ENCODE measurements at places on chromosomes 2 and 18. TPM values are rescaled to one million over a fixed set of nuclear protein-coding genes. Genes with fewer than 3 reads are reported as not detected.

- no peaks in the 10 kb centered on the region for H3K27me3 ChIP-seq
- H3K36me3 ChIP-seq, result no peaks in the 10 kb centered on the region
Measured at GRCh38 chr2:39689272-39689841, 23.6 kb downstream of the TMEM178A start.

DNA sequence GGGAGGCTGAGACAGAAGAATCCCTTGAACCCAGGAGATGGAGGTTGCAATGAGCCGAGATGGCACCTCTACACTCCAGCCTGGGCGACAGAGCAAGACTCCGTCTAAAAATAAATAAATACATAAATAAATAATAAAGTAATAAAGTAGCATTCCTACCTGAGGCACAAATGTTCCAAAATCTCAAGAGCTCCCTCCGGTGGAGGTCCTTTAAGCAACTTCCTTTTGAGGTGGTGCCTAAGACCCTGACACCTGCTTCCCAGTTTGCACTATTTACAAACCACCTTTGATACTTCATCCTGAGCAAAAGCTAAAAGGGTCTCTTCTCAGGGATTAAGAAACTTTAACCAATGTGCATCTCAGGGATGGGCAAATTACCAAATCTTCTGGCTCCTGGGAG, 505.1 kb downstream of the CNTNAP5 start:
- DNase-seq, result no peak
- no peak overlapping the region for H3K4me3 ChIP-seq
- H3K27me3 ChIP-seq, result no peaks in the 10 kb centered on the region

DNA sequence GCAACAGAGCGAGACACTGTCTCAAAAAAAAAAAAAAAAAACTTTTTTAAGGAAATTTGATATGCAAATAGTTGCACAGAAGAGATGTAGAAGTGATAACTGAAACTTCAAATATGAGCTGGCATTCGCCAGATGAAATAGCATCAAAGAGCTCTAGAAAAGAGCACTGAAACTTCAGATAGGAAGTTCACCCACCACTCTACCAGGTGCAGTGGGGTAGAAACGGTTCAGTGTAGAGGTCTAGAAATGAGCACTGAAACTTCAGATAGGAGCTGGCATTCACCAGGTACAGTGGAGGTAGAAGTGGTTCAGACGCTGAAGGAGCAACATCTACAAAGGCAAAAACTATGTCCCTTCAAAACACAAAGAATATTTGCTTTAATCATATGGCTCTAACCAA, 9.0 kb upstream of the ONECUT2 start:
- no peak for DNase-seq
- no peak overlapping the region for H3K4me3 ChIP-seq
- no peaks in the 10 kb centered on the region for H3K4me1 ChIP-seq
- H3K36me3 ChIP-seq, result no peaks in the 10 kb centered on the region
- H3K27me3 ChIP-seq, result peaks cover 41% of the 10 kb centered on the region

DNA sequence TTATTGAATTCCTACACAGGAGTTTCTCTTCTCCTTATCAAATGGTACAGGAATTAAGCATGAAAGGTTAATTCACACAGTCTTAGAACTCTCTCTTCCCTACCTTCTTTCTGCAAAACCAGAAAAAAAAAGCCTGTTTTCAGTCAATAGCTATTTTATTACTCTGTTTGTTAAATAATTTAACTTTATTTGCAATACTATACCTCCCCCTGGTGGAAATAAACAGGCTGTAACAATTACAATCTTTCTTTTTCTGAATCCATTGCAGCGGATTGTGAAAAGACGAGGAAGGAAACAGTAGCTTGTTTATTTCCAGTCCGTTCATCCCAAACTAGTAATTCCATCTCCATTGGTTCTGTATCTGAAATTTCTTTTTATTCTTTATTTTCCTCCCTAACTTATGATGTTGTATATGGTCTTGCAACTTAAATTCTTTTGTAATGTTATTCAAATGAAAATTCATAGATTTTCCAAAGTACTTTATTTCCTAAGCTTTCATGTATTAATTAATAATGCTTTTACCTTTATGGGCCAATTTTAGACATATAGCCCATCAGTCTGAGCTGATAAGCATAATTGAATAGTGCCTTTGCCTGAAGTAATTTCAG, 165.2 kb downstream of the SH3BP4 start:
- no peak for DNase-seq
- H3K36me3 ChIP-seq, result no peaks in the 10 kb centered on the region
- H3K27ac ChIP-seq, result no peak overlapping the region
- H3K4me3 ChIP-seq, result no peak overlapping the region
- H3K27me3 ChIP-seq, result no peaks in the 10 kb centered on the region

DNA sequence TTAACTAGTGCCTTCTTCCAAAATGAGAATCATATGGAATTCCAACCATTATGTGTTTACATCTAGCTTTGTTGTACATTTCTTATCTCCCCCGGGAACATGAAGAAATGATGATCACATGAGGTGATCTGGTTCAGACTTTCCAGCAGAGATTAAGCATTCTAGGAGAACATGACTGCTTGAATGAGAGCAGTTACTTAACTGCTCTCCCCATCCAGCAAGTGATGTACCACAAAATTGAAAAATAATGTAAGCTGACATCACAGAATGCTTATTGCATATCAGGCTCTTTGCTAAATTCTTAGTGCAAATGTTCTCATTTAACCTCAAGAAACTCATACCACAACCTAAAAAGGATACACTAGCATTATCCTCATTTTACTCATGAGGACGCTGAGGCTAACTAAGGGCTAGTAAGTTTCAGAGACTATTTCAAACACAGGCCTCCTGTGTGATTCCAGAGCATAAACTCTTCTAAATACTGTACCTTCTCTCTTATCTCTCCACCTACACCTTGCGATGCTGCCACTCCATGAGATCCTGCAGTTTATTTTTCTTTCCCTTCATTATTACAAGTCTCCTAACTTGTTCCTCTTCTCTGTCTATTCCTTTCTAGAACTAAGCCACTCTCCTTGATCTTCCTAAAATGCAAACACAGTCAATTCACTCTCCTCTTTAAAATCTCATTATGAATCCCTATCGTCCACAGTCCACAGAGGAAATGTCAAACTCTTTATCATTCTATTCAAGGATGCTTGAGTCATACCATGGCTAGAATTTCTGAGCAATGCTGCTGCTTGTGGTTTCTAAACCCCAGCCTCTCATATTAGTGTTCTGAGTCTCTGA, 1224.8 kb upstream of the ZEB2 start:
- H3K27me3 ChIP-seq, result no peaks in the 10 kb centered on the region
- H3K36me3 ChIP-seq, result no peaks in the 10 kb centered on the region
- H3K4me1 ChIP-seq, result peaks cover 13% of the 10 kb centered on the region

CHRNG gene
- total RNA-seq, result not detected

TMEM182 gene
- 3.7 TPM for total RNA-seq

- no peaks in the 10 kb centered on the region for H3K27me3 ChIP-seq
- H3K27ac ChIP-seq, result no peak overlapping the region
- peaks cover 79% of the 10 kb centered on the region for H3K36me3 ChIP-seq
- no peak for DNase-seq
- peaks cover 23% of the 10 kb centered on the region for H3K4me1 ChIP-seq
Measured at GRCh38 chr2:109555346-109555900, 58.3 kb downstream of the SEPTIN10 start.

GRCh38 chr18:57088883-57089282, 58.0 kb upstream of the BOD1L2 start:
- no peak for DNase-seq
- no peak overlapping the region for H3K4me3 ChIP-seq
- H3K27ac ChIP-seq, result no peak overlapping the region
- no peaks in the 10 kb centered on the region for H3K4me1 ChIP-seq

SLC35F6 gene
- total RNA-seq, result 55.2 TPM

BBS5 gene
- 4.3 TPM for total RNA-seq

DNA sequence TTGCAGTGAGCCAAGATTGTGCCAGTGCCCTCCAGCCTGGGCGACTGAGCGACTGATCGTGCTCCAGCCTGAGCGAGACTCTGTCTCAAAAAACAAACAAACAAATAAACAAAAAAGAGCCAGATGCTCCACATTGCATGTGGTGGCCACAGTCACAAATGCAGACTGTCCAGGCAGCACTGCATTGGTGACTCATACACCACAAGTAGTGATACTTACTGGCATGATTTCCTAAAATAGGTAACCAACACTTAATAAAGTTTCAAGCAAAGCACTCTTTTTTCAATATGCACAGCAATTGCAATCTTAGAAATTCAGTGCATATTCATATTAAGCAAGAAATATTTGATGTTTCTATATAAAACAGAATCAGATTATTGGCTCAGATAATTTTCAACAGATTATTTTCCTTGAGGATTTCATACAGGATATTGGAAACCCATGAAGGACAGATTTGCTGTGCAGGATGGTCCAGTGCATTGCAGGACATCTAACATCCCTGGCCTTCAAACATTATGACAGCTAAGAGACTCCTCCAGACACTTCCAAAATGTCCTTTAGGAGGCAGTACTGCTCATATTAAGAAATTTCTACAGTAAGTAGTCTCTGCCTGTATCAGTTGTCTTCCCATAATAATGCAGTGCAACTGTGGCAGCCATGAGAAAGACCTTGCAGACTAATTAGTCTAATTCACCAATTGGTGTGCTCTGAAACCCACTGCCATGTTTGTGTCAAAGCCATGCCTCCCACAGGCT, 10.5 kb upstream of the SLC1A4 start:
- no peaks in the 10 kb centered on the region for H3K27me3 ChIP-seq
- no peak overlapping the region for H3K27ac ChIP-seq
- H3K4me3 ChIP-seq, result no peak overlapping the region
- H3K36me3 ChIP-seq, result no peaks in the 10 kb centered on the region
- H3K4me1 ChIP-seq, result peaks cover 48% of the 10 kb centered on the region

UCN gene
- 0.21 TPM for total RNA-seq

- no peak for DNase-seq
- no peaks in the 10 kb centered on the region for H3K27me3 ChIP-seq
- peaks cover 16% of the 10 kb centered on the region for H3K4me1 ChIP-seq
- H3K4me3 ChIP-seq, result no peak overlapping the region
- H3K27ac ChIP-seq, result no peak overlapping the region
Measured at GRCh38 chr2:54577944-54578647, 122.0 kb downstream of the SPTBN1 start.

- DNase-seq, result no peak
- no peaks in the 10 kb centered on the region for H3K27me3 ChIP-seq
- H3K36me3 ChIP-seq, result peaks cover 13% of the 10 kb centered on the region
- H3K4me1 ChIP-seq, result 0 out of 2 replicates have a peak, but pooled peaks cover 4% of the 10 kb centered on the region
Measured at GRCh38 chr18:22933966-22934423, 867 bp downstream of the RBBP8 start.

DNA sequence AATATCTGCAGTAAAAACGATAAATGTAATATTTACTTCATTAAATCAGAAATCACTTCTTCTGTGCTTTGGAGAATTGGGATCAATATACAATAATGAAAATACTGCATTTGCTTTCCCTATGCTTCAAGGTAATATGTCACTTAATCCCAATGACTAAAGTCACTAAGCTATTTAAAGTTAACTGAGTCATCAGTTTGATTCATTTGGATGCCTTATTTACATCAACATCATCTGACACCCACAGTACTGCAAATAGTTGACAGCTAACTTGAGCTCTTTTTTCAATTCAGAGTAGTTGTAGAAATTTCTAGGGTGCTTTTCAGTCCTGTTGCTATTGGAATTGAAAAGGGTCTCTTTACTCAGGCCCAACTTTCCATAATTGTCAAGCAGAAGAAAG, 776.9 kb upstream of the FSHR start:
- no peak overlapping the region for H3K27ac ChIP-seq
- H3K36me3 ChIP-seq, result no peaks in the 10 kb centered on the region
- H3K4me1 ChIP-seq, result no peaks in the 10 kb centered on the region
- no peak for DNase-seq
- no peaks in the 10 kb centered on the region for H3K27me3 ChIP-seq
- no peak overlapping the region for H3K4me3 ChIP-seq

DNA sequence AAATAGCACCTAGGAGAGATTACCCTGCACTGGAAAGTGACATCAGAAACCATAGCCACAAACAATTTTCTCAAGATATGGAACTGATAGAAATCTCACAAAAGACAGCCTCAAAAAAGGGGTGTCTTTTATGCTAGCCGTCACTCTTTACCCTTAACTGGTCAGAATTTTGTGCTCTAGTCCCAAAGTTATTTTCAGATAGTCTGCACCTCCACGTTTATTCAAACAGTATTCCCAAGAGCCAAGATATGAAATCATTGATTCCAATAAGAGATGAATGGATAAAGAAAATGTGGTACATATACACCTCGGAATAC, 23.5 kb upstream of the PMAIP1 start:
- no peaks in the 10 kb centered on the region for H3K27me3 ChIP-seq
- H3K36me3 ChIP-seq, result no peaks in the 10 kb centered on the region
- no peak overlapping the region for H3K4me3 ChIP-seq
- no peak for DNase-seq

DNA sequence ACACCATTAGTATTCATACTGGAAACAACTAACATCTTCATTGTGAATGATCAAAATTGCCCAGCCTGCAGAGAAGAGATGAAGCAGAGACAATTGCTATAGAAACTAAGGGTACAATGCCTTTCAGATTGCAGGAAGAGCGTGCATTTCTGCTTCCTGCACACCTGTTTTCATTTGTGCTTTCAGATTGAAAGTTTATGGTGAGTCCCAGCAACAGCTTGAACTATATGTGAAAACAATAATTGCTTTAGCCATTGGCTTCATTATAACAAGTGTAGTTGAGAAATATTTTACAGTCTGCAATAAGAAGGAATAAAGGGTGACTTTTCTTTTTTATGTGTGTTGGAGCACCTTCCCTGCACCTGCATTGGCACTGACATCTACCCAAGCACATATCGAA, 136.3 kb downstream of the CD8B2 start:
- no peaks in the 10 kb centered on the region for H3K4me1 ChIP-seq
- H3K27ac ChIP-seq, result no peak overlapping the region
- no peak for DNase-seq
- H3K27me3 ChIP-seq, result no peaks in the 10 kb centered on the region

GALR1 gene
- total RNA-seq, result not detected

- no peak overlapping the region for H3K27ac ChIP-seq
- no peak for DNase-seq
- H3K4me1 ChIP-seq, result 0 out of 2 replicates have a peak, but pooled peaks cover 4% of the 10 kb centered on the region
- H3K36me3 ChIP-seq, result peaks cover 10% of the 10 kb centered on the region
- H3K4me3 ChIP-seq, result no peak overlapping the region
- no peaks in the 10 kb centered on the region for H3K27me3 ChIP-seq
Measured at GRCh38 chr2:62920070-62920469, 130.6 kb upstream of the OTX1 start.

DNA sequence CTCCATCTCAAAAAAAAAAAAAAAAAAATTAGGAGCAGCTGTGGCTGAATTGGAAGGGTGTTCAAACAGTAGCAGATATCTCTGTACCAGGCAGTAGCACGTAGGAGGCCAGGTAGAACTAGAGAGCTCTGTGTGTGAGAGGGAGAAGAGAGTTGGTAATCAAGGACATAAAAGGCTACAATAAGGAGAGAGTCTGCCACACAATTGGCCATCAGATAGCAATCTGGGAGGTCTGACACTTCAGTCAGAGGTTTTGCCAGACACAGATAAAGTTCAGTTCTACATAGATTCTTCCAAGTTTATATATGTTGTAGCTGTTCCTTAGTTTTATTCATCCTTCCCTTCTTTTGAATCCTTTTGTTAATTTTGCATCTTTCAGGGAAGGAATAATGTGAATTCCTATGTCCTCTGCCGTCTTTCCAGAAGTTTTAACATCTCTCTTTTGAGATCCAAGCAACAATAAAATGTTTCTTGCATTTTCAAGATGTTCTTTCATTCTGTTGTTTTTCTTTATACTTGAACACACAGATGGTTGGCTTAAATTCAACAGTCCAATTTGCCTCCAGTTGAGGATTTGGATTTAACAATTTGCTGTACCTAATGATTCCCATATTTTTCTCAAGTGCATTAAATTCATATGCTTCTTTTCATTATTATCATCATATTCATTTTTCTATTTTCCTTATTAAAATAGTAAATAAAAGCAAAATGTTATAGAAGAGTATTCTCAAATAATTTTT, 600.3 kb upstream of the GCFC2 start:
- no peaks in the 10 kb centered on the region for H3K27me3 ChIP-seq
- no peaks in the 10 kb centered on the region for H3K4me1 ChIP-seq
- DNase-seq, result no peak
- H3K27ac ChIP-seq, result no peak overlapping the region
